ENCODE measurements at places on chromosomes 11 and 22.

DNA sequence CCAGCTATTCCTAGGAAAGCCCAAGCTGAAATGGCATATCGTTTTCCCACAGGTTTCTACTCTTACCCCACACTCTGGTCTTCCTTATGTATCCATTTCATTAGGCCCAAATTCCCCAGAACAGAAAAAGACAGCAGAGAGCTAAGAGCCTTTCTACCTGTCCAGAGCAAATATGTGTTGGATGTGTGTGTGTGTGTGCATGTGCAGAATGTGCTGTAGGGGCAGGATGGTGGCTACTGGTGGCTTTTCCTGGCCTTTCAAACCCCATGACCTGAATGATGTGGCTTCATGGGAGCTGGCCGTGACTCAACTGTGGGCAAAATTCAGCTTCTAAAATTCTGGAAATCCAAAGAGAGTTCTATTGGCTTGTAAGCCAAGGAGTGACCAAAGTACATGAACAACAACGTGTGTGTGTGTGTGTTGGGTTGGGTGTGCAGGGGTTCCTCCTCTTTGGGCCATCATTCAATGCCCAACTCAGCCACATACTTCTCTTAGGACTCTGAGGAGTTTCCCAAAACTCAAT is 421.4 kb upstream of the CADM1 start:
- DNase-seq, result no peak

DNA sequence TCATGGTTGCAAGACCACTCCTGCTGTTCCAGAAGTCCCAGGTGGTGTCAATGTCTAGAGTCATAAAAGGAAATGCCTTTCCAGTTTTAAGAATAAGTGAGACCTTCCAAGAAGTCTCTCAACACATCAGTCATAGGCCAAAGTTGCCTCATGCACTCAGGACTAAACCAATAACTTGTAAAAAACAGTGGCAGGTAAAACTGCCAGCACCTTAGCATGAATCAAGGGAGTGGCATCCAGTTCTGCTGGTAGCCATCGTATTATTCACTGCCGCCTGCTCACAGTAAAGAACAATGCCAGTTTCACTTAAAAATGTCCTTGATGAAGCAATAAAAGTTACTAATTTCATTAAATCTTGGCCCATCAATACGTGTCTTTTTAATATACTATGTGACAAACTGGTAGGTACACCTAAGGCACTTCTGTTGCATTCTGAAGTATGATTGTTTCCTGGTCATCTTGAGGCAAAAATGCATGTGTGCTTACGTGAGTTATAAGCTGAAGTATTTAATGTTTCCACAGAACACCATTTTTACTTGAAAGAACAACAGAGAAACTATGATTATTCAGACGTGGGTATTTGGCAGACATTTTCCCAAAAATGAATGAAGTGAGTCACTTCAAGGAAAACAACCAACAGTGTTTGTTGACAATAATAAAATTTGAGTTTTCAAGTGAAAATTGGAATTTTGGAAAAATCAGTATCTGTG is 125.2 kb upstream of the SNX19 start:
- DNase-seq, result no peak

DNA sequence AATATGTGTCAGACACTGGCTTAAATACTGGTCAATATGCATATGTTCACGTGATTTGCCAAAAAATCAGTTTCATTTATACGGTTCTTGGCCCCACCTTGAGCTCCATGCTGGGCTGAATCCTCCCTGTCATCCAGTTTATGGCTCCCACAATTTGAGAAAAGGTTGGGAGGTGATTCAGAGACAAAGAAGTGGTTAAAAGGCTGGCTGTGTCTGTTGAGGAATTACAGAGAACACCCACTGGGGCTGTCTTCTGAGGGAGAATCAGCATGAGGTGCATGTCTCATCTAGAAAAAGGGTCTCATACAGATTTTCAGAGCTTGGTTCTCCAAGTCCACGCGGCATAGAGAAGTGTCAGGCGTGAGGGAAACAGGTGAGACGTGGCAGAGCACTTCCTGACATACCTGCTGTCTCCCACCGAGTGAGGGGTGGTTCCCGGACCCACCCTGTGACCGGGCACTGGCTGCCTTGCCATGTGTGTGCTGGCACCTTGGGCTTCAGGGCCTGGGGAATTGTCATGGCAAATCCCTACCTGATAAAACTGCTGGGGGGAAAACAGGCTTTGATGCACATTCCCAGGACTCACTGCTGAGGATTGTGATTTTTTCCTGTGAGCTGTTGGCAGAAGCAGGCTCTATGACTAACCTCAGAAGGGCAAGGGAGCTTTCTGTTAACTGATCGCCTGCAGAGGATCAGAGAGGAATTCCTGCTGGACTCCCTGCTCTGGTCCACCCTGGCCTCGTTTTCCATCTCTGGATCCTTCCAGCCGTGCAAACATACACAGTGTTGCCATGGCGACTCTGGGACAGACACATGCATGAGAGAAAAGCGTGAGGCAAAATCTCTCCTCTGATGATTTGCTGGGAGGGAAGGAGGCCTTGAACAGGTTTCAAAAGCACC is 223.6 kb downstream of the ADAMTS15 start:
- no peak for DNase-seq

DNA sequence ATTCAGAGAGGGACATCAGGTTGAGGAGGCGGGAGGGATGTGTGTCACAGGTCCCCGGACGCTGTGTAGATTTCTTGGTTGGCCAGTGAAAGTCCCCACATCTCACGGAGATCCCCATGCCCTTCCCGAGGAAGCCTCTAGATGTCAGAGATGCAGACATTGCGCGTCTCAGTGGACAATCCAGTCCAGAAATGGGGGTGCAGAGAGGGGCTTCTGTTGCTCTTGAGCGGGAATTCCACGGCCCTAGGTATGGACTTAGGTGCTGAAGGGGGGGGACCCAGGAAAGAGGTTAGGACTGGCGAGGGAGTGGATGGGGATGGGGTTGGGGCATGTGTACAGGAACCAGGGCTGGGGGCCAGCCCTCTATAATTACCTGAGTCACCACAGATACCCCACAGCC is 7.0 kb downstream of the THY1 start:
- no peak for DNase-seq

- DNase-seq, result no peak
Measured at GRCh38 chr11:130672911-130673310, 224.5 kb downstream of the ADAMTS15 start.

DNA sequence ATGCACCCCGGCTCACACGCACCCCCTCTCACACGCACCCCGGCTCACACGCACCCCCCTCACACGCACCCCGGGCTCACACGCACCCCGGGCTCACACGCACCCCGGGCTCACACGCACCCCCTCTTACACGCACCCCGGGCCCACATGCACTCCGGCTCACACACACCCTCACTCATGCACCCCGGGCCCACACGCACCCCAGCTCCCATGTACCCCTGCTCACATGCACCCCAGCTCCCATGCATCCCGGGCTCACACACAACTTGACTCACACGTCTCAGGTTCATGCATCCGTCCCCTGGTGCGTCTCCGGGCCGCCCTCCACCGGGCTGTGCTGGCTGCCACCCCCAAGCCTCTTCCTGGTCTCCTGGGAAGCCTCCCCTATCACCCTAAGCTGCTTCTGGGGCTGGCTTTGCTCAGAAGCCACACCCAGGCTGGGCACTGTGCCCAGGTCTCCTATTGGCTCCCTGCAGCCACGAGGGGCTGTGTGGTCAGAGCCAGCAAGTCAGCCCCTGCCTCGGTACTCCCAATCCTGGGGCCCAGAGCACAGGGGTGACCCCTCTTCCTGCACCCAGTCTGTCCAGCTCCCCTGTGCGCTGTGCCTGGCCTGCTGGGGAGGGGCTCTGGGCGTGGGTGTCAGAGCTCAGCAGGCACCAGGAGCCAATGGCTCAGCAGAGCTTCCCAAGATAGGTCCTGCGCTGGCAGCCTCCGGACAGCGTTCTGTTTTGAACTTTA is 16.9 kb downstream of the TSPAN4 start:
- DNase-seq, result peak; percentile 21

GRCh38 chr11:69521457-69521856 is 40.0 kb downstream of the LINC01488 start:
- no peak for DNase-seq

- no peak for DNase-seq
Measured at GRCh38 chr22:28023774-28024173, 104.7 kb upstream of the PITPNB start.

DNA sequence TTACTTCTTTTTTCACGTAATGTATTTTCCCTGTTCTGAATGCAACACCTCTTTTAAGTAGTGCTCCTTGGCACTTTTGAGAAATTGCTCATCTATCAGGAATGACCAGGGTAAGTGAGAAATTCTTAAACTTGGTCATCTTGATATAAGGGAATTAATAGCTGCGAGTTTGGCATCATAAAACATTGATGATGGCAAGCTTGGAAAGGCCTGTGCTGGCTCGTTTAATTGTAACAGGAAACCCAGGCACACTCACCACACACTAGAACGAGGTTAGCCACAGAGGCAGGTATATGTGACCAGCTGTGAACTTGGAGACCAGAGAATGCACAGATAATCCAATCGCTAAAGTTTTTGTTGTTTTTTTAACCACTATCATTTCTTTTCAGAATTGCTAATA is 24.3 kb downstream of the FAM118A start:
- no peak for DNase-seq

- DNase-seq, result no peak
Measured at GRCh38 chr11:94525546-94526324, 13.5 kb downstream of the C11orf97 start.

DNA sequence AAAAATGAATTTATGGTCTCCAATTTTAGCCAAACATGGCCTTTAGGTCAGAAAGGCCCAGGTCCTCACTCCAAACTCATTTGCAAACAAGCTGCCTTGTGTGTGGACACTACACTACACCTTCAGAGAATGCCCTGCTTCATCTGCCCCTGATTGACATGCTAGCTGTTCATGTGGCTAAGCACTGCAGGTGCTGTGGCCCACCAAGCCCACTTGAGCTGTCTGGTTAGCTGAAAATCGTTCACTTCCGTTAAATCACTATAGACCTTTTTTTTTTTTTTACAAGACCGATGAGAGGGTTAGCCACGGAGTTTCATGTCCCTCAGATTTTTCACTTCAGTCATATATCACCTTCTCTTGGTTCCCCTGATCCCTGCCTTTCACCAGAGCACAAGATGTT is 39.3 kb downstream of the NF2 start:
- no peak for DNase-seq

- no peak for DNase-seq
Measured at GRCh38 chr22:40572976-40573375, 63.5 kb downstream of the MRTFA start.

DNA sequence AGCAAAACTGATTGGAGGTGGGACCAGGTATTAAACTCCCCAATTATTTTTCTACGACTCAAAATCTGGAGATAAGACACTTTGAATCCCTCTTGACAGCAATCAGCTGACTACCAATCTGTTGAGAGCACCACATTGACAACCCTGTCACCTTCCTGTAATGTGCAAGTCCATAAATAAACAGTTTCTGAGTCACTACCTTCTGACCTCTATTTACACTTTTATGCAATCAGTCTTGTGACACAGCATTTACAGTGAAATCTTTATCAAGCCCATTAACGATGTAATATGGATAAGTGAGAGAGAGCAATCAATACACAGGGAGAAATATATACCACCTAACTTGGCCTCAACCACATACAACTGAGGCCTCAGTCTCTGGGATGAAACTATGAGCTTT is 283.7 kb upstream of the ANO5 start:
- DNase-seq, result no peak

GRCh38 chr11:118398791-118399559 is 2.4 kb upstream of the ATP5MG start:
- no peak for DNase-seq
